ENCODE measurements at places on chromosomes 3 and 15. TPM values are rescaled to one million over a fixed set of nuclear protein-coding genes. Genes with fewer than 3 reads are reported as not detected.

- DNase-seq = no peak
These were observed 93.9 kb downstream of the OPA1 start for GRCh38 chr3:193686665-193687483.

- DNase-seq = no peak
These were observed 13.8 kb downstream of the CRYGS start for GRCh38 chr3:186530415-186530814.

DNA sequence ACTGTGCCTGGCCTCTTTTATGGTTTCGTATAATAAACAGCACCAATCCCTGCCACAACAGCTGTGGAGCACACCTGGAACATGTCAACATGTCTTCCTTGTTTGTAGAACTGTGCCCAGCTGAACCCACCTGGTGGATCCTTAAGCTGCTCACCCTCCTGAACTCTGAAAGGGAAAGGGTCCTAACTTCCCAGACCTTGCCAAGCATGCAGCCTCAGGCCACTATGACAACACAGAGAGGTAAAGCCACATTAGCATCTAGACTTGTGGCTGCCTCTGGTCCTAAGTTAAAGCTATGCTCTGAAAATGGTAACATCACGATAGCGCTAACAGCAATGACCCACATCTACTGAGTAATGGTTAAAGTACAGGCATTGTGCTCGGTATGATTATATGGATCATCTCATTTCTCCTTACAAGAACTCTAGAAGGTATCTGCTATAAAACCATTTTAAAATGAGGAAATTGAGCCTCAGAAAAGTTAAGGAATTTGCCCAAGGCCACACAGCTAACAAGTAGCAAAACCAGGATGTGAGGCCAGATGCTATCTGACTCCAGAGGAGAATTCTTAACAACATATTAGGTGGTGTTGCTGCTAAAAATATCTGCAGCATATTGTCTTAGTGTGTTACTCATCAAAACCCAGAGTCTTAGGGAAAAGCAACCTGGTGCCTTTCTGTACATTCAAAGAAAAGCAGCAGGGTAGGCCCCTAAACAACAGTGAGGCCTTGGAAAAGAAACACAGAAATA is 23.1 kb upstream of the HERC1 start:
- no peak for DNase-seq

DNA sequence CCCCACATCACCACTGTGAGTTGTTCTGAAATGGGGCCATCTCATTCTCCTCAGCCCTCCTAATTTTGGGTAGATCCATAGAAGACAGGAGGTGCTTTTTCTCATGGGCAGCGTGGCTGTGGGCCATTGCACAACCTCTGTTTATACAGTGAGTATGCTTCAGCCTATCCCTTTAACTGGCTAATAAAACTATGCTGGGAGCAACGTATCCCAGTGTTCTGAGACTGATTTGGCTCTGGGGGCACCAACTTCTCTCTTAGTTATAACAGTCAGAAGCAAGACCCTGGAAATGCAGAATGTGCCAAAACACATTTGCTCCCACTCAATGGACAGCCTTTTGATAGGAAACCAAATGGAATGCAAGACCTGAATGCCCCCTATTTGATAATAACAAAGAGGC is 97.1 kb upstream of the ICE2 start:
- no peak for DNase-seq

The GCNT3 gene
- total RNA-seq = 0.41 TPM

The ZKSCAN7 gene
- 30.2 TPM for total RNA-seq

- DNase-seq = no peak
These were observed 26.5 kb upstream of the POLR2M start for GRCh38 chr15:57680021-57680420.

The C3orf70 gene
- 30.6 TPM for total RNA-seq

The BOC gene
- 3.3 TPM for total RNA-seq

GRCh38 chr3:41158947-41159346 is 40.4 kb upstream of the CTNNB1 start:
- no peak for DNase-seq

GRCh38 chr3:187793618-187794017 is 48.4 kb upstream of the BCL6 start:
- no peak for DNase-seq

The SKOR1 gene
- total RNA-seq = 0.41 TPM

Measured in frontal cortex (tissue), 4 donors.